ENCODE measurements at places on chromosomes 6 and 20.

DNA sequence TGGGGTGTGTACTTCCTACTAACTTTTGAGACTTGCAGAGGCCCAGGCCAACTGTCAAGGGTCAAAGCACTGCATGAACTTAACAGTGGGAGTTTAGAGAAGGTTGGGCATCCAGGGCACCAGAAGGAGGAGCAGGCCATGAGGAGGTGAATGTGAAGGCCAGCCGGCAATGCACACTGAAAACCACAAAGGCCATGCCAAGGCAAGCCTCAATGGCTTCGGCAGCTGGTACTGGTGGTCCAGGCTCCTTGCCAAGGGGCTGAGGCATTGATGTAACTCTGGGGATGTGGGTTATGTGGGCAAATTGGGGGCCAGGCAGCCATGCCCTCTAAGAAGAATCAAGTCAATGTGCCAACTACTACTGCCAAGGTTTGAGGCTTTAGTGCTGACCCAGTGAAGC is 222.4 kb downstream of the UNC5CL start:
- DNase-seq = no peak

DNA sequence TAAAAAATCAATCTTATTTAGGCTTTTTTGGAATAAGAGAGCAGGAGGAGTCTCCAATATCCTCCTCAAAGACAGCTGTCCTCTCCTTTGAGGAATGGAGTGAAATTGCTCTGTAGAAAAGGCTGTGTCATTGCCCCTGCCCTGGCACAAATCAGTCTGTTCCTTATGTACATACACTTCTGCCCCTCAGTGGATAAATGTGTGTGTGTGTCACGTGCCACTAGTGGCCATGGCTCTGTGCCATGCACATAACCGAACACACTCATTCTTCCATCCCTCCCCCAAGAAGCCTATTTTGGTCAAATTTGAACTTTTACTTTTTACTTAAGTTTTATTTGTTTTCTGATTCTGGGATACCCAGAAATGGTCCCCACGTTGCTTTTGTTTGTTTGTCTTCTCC is 49.2 kb downstream of the ANKS1A start:
- DNase-seq = no peak

GRCh38 chr6:117477988-117478852 is 4.3 kb upstream of the DCBLD1 start:
- peak; percentile 14 for DNase-seq

- DNase-seq = no peak
These were observed 33.6 kb upstream of the ID4 start for GRCh38 chr6:19803331-19804204.

GRCh38 chr20:35277127-35277526 is 795 bp downstream of the MMP24OS start:
- DNase-seq = no peak

- no peak for DNase-seq
These were observed 1.3 kb upstream of the CDYL start for GRCh38 chr6:4774715-4775493.

DNA sequence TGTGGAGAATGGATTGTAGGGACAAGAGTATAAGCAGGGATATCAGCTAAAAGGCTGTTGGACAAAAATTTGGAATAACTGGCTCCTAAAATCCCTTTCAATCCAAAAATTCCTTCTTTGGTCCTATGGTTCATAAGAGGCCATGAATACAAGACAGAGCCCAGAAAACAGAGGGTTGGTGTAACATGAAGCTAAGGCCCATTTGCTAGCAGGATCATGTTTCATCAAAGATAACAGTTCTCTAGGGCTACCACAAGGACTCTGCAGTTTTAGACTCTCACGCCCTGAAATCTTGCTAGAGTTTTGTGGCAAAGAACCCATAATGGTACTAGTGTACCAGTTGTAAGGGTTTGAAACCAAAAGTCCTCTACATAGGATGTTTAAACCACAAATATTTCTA is 327.8 kb upstream of the TBX18 start:
- DNase-seq = no peak

Measured in GM19239 (cell line).